ENCODE measurements at places on chromosomes 5 and 9. TPM values are rescaled to one million over a fixed set of nuclear protein-coding genes. Genes with fewer than 3 reads are reported as not detected.

GRCh38 chr5:104942735-104943134 is 1380.1 kb upstream of the NUDT12 start:
- DNase-seq, result no peak
- no peaks in the 10 kb centered on the region for H3K36me3 ChIP-seq
- H3K4me1 ChIP-seq, result no peaks in the 10 kb centered on the region
- no peak overlapping the region for H3K27ac ChIP-seq

DNA sequence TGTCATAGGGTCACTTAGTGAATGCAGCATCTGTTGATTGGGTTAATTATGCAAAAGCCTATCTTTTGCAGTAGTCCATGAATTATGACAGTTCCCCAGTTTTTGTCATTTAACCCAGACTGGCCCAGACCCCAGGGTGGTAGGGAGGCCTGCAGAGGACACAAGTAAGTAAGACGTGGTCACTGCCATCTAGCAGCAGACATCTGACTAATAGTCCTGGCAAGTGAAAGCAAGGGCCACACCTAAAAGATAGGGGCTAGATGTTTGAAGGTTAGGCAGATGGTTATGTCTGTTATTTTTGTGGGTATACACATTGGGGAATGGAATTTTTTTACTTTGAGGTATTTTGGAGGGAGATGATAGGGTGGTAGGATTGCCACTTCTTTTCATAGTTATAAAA is 48.0 kb downstream of the RAB14 start:
- H3K36me3 ChIP-seq, result peaks cover 85% of the 10 kb centered on the region
- H3K27me3 ChIP-seq, result no peaks in the 10 kb centered on the region
- no peak overlapping the region for H3K4me3 ChIP-seq
- H3K4me1 ChIP-seq, result peaks cover 4% of the 10 kb centered on the region

DDX46 gene
- total RNA-seq, result 61.8 TPM

PCDHGB2 gene
- total RNA-seq, result 0.20 TPM

APBA1 gene
- 0.20 TPM for total RNA-seq

IL7R gene
- total RNA-seq, result 394 TPM

SLC25A2 gene
- 0.74 TPM for total RNA-seq

BTNL8 gene
- not detected for total RNA-seq

NUDT12 gene
- not detected for total RNA-seq

DNA sequence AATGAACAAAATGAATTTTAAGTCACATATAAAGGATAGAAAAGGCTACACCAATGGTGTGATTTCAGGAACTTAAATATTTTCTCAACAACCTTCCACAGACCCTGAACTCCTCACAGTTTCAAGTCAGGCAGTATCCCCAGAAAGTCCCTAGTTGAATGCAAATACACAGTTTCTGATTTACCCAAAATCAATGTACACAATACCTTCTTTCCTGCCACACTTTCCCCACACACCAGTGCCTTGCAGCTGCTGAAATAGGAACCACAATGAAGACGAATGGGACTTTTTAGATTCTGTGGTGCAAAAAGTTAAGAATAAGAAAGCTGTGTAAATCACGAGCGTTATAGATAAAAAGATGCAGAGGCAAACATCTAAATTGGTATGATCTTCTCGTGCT is 552.4 kb upstream of the MEF2C start:
- no peaks in the 10 kb centered on the region for H3K4me1 ChIP-seq
- no peak for DNase-seq
- no peak overlapping the region for H3K4me3 ChIP-seq
- H3K27me3 ChIP-seq, result no peaks in the 10 kb centered on the region

TUBB4B gene
- total RNA-seq, result 100 TPM

- H3K27me3 ChIP-seq, result no peaks in the 10 kb centered on the region
- DNase-seq, result no peak
- H3K4me3 ChIP-seq, result no peak overlapping the region
- H3K36me3 ChIP-seq, result no peaks in the 10 kb centered on the region
These were observed 675.8 kb downstream of the CETN3 start for GRCh38 chr5:89733772-89734171.

DNA sequence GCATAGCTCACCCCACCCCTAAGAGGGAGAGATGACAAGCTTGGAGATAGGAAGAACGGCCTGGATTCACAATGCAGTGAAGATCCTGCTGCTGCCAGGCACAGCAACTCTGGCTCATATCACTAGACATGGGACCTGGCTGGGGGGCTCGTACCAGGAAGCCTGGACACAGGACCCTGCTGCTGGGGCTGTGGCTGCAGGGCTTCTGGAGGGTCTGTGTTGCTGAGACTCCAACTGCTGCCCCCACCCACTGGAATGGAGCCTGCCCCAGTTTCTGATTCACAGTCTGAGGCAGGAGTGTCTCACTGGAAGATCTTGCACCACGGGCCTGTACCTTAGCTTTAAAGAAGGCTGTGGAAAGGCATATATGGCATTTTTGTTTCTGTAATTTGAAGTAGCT is 31.0 kb upstream of the GLRX start:
- H3K27ac ChIP-seq, result no peak overlapping the region
- H3K4me1 ChIP-seq, result no peaks in the 10 kb centered on the region
- no peak overlapping the region for H3K4me3 ChIP-seq
- DNase-seq, result no peak
- H3K36me3 ChIP-seq, result no peaks in the 10 kb centered on the region

- no peaks in the 10 kb centered on the region for H3K36me3 ChIP-seq
- no peaks in the 10 kb centered on the region for H3K27me3 ChIP-seq
- DNase-seq, result no peak
- peaks cover 5% of the 10 kb centered on the region for H3K4me1 ChIP-seq
- H3K4me3 ChIP-seq, result no peak overlapping the region
These were observed 9.9 kb downstream of the ZNF618 start for GRCh38 chr9:113886026-113886369.

SLC6A3 gene
- total RNA-seq, result not detected

SEMA6A gene
- total RNA-seq, result not detected

DNA sequence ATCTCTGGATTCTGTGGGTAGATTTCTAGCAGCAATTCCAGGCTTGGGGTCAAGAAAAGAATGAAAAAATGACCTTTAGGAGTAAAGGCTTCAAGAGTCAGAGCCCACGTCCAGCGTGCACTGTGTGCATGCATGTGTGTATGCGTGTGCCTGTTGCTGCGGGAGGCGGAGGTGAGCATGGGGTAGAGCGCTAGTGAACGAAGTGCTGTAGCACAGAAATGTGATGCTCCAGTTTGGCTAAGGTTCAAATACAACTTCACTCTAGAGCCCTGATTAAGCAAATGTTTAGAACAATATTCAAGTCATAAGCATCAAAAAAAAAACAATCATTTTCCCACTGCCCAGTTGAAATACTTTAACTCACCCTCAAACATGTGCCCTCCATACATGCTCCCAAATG is 403.9 kb downstream of the ZNF608 start:
- DNase-seq, result no peak
- H3K27me3 ChIP-seq, result no peaks in the 10 kb centered on the region
- no peak overlapping the region for H3K4me3 ChIP-seq
- H3K27ac ChIP-seq, result no peak overlapping the region
- H3K36me3 ChIP-seq, result no peaks in the 10 kb centered on the region

C9orf153 gene
- 0.32 TPM for total RNA-seq

DNA sequence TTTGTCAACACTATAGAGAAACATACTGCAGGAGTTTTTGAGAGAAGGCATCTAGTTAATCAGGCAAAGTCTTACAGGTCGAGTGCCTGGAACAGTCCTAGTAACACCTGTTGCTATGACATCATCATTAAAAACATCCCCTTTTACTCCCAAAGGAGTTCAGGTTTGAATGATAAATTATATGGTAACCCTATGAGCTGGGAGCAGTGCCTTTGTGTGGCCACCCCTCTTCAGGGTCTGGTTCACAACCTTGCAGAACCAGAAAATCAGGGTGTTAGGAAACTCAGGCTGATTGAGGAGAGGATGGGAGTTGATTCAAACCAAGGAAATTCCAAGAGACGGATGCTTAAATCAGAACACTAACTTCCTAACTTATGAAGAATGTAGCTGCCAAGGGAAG is 179.1 kb upstream of the RASEF start:
- no peaks in the 10 kb centered on the region for H3K36me3 ChIP-seq
- no peaks in the 10 kb centered on the region for H3K27me3 ChIP-seq
- no peak for DNase-seq
- no peak overlapping the region for H3K27ac ChIP-seq
- no peaks in the 10 kb centered on the region for H3K4me1 ChIP-seq

HTR1A gene
- total RNA-seq, result not detected

- no peak overlapping the region for H3K27ac ChIP-seq
- no peak for DNase-seq
- no peaks in the 10 kb centered on the region for H3K27me3 ChIP-seq
- no peaks in the 10 kb centered on the region for H3K4me1 ChIP-seq
- no peak overlapping the region for H3K4me3 ChIP-seq
These were observed 360.5 kb downstream of the KCTD16 start for GRCh38 chr5:144531188-144531587.

NMUR2 gene
- not detected for total RNA-seq

DNA sequence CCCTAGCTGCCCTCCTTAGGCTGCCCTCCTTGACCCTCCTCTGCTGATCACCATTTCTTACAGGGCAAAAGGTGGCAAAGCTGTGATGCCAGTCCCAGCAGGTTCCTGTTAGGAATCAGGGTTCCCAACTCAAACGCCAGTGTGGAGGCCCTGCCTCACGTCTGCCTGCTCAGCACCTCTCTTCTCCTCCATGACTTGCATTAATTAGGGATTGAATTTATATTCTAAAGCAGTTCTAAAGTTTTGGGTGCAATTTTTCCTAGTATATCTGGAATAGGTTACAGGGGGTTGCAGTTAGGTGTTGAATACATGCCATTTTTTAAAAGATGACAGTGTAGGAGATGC is 13.2 kb upstream of the PLEKHG4B start:
- no peaks in the 10 kb centered on the region for H3K27me3 ChIP-seq
- no peak overlapping the region for H3K4me3 ChIP-seq
- H3K36me3 ChIP-seq, result no peaks in the 10 kb centered on the region
- H3K4me1 ChIP-seq, result no peaks in the 10 kb centered on the region
- no peak for DNase-seq
- H3K27ac ChIP-seq, result no peak overlapping the region

DNA sequence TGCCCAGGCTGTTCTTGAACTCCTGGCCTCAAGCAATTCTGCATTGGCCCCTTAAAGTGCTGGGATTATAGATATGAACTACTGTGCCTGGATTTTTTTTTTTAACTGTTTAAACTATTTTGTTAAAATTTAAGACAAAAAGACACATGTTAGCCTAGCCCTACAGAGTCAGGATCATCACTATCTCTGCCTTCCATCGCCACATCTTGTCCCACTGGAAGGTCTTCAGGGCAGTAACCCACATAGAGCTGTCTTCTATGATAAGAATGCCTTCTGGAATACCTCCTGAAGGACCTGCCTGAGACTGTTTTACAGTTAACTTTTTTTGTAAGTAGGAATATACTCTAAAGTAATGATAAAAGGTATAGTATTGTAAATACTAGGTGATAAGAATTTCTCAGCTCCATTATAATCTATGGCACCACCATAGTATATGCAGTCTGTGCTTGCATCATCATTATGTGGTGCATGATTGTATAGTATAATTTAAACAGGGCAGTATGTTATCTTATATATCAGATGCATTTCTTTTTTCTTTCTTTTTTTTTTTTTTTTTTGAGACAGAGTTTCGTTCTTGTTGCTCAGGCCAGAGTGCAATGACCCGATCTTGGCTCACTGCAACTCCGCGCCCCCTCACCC is 52.7 kb downstream of the DENND4C start:
- H3K27me3 ChIP-seq, result no peaks in the 10 kb centered on the region
- H3K27ac ChIP-seq, result no peak overlapping the region
- no peak for DNase-seq
- no peak overlapping the region for H3K4me3 ChIP-seq
